T-helper 2 cell (primary cell): ENCODE measurements at places on chromosomes 12 and 14.

- no peak for DNase-seq
Observed at GRCh38 chr12:119621878-119622277, 28.3 kb downstream of the TMEM233 start.

DNA sequence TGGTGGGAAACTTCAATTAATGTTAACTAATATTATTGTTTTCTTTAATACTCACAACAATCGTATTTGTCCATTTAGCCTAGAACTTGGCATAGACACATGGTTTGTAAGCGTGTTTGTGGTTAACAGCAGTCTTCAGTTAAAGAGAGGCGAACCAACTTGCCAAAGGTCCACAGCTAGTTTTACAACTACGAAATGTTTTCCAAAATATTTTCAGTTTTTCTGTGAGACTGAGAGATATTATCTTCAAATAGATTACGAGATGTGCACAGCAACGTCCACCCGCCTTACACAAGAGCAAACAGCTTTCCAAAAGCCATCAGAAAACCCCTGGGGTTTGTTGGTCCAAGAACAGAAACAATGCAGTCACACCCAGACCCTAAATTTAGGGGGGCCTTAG is 58.6 kb upstream of the RASSF3 start:
- DNase-seq: no peak

- no peak for DNase-seq
Observed at GRCh38 chr12:131832321-131833231, 4.4 kb downstream of the MMP17 start.

DNA sequence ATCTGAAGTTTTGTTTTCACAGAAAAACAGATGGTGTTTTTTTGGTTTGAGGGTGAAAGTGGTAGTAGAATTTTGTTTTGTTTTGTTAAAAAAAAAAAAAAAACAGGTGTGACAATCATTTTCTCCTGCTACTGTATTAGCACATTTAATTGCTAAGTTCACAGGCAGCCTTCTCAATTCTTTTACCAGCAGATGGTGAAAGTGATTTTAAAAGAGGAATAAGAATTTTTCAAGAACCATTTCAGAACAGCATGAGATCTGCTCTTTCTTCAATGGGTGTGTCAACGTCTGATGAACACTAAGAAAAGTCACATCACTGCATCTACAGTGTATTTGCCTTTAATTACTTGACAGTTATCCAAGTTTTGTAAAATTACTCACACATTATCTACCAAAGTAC is 303.7 kb upstream of the USP15 start:
- DNase-seq: no peak

DNA sequence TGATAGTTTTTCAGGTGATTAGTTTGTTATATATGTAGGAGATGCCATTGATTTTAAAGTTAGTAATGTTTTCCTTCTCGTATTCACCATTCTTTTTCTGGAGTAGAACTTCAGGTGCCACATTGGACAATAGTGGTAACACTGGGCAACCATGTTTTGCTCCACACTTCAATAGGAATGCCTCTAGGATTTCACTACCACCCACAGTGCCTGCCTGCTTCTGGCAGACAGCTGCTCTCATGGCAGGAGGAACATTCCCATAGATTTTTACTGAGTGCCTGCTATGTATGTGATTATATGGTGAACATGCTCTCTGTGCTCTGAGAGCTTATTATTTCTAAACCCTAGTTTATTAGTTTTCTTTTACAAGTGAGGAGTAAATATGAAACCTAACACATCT is 53.7 kb downstream of the GCH1 start:
- no peak for DNase-seq

DNA sequence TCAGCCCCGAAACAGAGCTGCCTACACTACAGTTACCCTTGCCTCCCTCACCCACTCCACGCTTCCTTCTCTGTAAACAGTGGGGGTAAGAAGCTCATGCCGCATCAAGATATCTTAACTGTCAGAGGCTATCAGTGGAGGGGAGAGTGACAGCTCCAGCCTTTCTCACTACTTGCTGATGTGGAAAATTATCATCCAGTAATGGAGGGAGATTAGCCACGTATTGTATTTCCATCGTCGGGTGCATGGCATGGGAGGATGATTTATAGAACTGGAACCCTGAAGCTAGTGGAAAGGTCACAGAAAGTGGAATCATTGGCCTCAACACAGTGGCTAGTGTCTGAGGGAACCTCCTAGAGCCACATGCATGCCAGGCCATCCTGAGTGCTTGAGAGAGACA is 270.9 kb upstream of the FKBP4 start:
- no peak for DNase-seq

DNA sequence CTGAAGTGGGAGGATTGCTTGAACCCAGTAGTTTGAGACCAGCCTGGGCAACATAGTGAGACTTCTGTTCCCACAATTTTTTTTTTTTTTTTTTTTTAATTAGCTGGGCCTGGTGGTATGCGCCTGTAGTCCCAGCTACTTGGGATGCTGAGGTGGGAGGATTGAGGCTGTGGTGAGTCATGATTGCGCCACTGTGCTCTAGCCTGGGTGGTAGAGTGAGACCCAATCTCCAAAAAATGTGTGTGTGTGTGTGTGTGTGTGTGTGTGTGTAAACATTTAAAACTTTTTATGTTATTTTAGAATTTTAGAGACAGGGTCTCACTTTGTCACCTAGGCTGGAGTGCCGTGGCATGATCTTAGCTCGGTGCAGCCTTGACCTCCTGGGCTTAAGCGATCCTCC is 6.8 kb downstream of the PPP1R36 start:
- no peak for DNase-seq

DNA sequence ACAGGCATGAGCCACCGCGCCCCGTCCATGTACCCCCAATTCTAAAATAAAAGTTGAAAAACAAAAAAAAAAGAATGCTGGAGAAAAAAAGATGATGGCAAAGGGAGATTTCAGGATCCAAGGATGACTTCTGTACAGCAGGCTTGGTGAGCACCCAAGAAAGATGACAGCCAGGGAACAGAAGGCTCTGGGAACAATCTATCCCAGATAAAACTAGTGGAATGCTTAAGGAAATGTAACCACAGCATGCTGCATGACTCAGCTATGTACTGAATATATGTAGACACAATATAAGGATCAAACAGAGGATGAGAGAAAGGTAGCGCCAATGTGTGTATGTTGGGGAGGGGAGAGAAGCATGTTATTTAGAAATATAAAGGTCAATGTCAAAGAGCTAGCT is 123.7 kb upstream of the TMTC1 start:
- no peak for DNase-seq
